ENCODE measurements at places on chromosomes 2 and 18.

DNA sequence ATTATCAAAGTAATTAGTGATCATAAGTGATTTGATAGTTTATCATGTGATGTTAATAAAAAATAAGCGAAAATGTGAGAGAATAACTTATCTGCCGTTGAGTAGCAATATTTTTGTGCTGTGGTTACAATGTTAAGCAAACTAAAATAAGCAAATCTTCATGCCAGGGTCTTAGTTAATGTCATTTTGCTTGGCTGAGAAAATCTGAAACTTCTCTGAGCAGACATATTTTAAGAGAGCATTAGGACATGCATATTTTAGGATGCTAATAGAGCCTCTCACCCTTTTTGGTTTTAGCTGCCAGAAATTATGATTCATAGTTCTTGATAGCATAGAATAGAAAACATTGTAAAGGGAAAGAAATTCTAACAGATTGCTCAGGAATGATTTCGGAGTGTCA is 233.5 kb upstream of the ZEB2 start:
- DNase-seq, result no peak

DNA sequence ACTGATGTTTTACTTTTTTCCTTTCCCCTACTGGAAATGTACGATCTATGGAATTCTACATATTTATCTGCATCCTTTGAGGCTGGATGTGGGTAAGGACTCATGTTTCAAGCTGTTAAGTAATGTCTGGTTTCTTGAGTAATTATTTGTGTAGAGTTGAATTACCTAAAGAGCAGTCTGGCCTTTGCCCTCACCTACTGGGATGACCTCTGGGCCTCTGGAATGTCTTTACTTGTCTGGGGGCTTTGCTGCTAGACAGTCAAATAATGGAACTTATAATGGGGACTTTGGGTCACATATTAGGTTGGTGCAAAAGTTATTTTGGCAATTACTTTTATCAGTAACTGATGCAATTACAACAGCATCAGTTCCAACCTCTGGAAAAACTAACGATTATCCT is 244.7 kb downstream of the CCDC178 start:
- no peak for DNase-seq

- DNase-seq, result peak; percentile 56
These were observed 2.1 kb upstream of the SPIRE1 start for GRCh38 chr18:12659904-12660605.

GRCh38 chr18:80159713-80160636 is 50.9 kb downstream of the ADNP2 start:
- DNase-seq, result peak; percentile 31

DNA sequence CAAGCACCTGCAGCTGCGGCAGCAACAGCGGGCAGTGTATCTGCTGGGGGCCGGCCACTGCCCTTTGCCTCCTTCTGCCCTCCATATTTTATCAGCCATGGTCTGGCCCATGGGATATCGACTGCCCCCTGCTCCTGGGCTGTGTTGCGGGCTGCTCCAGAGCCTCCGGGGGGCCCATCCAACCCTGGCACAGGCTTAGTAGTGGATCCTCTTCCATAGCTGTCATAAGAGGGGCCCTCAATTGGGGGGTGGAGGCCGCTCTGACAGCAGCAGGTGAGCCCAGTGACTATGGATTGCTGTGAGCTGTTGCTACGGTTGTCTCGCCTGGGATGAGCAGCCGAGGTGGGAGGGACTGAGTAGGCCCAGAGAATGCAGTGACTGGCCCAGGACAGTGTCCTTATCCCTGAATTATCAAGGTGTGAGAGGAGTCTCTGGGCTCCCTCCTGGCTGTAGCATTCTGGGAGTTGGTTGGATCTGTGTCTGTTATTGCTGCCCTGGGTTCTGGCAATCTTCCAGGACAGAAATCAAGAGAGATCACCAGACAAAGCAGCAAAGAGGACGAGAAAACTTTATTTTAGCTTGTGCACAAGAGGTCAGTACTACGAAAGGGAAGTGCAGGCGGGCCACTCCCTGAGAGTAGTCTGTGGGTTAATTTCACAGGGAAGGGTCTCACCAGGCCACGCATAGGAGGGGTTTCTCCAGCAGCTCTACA is 145.1 kb downstream of the ASB1 start:
- no peak for DNase-seq

GRCh38 chr2:29079887-29080286 is 5.6 kb upstream of the PCARE start:
- DNase-seq, result no peak

DNA sequence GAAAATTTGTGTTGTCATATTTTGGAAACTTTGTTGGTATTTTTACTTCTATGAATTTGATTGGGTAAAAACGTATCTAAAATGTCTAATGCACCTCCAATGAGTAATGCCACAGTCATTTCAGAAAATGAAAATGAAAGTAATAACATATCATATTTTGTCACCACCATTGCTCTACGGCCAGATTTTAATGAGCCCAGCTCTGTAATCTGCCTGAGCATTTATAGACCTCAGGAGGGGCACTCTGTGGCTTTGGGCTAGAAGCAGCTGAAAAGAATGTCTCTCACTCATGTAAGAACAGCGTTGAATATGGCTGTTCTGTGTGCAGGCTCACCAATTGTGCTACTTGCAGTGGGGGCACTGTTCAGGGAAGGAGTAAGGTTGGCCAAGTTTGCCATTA is 32.7 kb upstream of the ABCA12 start:
- no peak for DNase-seq

DNA sequence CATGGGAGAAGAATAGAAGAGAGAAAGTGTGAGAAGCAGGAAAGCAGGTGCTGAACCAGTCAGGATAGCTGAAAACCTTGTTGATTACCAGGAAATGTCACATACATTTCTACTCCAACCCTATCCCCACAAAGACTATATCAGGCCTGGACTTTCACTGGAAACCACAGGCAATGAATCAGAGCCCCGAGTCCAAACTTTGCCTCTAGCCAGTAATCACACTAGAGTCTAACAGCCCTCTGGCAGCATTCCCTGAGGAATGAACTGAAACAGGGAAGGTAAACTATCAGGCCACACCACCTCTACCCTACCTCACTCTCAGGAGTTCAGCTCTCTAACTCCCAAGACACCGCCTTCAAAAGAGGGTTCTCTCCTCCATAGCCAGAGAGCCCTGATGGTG is 18.7 kb upstream of the IHH start:
- peak; percentile 12 for DNase-seq

DNA sequence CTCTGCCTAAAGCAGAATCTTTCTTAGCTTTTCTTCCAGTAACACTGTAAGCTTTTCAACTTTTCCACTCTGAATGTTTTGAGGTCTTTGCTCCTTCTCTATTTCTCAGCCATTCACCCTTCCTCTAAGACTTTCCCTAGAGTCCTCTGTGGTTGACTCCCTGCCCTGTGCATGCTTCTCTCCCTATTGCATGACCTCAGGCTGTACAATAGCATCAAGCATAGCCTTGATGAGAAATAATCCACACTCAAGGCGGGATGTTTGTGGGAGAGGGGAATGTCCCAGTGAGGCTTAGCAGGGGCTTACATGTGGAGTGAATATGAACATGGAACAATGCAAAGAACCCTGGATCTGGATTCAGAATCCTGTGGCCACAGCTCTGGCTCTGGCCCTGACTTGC is 48.4 kb upstream of the IGFBP5 start:
- DNase-seq, result peak; percentile 4

DNA sequence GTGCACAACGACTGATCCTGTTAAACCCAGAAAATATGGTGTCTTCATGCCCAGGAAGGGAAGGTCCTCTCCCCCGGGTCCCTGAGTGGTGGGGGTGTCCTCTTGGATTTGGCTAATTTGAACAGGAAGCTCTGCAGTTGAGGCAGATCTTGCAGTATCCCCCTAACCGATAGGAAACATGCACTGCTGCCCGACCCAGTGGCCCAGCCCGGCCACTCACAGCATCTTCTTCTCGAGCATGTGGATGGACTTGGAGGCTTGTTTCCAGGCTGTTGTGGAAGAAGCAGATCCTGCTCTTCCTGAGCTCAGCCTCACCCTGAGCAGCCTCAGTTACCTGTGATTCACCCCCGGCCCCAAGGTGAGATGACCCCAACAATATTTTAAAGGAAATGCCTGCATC is 46.4 kb upstream of the ASB1 start:
- DNase-seq, result no peak

DNA sequence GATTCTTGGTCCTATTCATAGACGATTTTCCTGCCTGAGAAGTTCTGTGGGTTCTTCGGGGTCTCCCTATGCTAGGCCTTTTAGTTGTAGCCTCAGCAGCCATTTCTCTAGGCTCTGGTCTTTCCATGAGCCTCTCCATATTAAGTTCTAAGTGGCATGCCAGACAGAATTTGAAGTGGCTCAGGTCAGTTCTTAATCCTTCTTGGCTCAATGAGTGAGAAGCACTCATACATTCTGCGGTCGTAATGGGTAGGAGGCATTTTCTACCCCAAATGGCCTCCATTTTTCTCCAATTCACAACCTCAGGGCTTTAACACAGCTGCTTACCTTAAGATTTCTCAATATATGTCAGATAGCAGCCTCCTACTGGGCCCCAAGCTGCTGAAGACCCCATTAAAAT is 405.3 kb upstream of the GALNT5 start:
- DNase-seq, result no peak

DNA sequence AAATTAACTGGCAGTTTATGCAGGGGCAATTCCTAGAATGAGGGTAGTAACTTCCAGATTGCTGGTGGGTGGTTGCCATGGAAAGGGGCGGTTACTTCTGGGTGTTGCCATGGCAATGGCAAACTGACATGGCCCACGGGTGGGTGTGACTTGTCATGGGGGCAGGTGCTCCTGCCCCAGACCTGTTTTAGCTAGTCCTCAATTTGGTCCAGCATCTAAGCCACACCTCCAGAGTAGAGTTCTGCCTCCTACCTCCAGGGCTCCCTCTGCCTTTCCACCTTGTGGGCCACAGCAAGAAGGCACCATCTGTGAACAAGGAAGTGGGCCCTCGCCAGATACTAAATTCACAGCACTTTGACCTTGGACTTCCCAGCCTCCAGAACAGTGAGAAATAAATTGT is 148.7 kb downstream of the TFCP2L1 start:
- DNase-seq, result no peak

DNA sequence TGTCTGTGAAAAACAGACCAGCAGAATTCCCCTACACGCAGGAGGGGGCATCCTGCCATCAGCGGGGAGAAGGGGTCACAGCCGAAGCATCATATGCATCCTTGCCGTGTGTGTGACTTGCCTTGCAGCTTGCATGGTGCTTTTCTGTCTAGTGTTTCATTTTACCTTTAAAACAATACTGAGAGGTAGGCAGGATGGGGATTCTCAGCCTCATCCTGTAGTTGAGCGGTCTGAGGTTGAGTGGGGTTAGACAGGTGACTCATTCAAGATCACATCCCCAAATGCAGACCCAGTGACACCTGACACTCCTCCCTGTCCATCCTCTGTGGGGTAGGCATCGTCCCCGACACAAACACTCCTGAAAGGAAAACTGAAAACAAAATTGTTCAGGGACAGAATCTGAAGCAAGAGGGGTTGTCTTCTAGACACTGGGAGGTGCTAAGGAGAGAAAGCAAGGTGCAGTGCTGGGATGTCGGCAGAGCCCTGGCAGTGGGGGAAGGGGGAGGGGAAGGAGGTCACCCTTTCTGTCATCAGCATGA is 7.9 kb downstream of the ARL4C start:
- DNase-seq, result no peak

DNA sequence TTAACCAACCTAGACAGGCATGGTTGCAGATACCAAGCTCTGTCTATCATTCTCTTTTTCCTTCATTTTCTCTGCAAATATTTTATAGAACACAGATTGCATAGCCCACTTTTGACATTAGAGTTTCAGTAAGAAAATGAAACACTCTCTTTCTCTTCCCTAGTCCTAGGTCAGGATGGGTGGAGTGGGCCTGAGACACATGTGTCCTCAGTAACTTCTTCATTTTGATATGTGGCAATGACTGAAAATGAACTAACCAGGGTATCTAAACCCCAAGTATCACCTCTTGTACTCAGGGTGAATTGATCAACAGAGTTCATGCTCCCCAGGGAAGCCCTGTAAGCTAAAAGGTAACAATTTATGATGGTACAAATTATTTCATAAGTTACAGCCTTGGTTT is 37.0 kb upstream of the KYNU start:
- DNase-seq, result no peak

DNA sequence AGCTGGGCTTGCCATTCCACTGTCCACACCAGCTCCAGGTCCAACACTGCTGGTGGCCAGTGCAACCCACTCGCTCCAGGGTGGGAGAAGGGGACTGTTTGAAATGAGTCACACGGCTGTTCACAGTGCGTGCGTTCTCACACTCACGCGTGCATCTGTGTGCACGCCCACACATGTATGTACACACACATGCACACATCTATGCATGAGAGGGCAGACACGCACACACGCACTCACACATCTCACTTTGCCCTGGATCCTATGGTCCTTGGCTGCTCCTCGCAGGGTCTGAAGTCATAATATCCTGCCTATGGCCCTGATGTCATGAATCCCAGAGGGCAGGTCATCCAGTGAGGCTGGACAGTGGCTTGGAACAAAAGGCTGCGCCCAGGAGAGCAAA is 182.8 kb downstream of the EIPR1 start:
- DNase-seq, result no peak

- peak; percentile 19 for DNase-seq
These were observed 1.8 kb upstream of the PDE11A start for GRCh38 chr2:178074123-178075005.

GRCh38 chr2:86333378-86333777 is 4.0 kb downstream of the REEP1 start:
- no peak for DNase-seq

- DNase-seq, result no peak
These were observed 856.8 kb upstream of the ACVR2A start for GRCh38 chr2:146987996-146988395.

- DNase-seq, result no peak
These were observed 98.7 kb downstream of the FAM210A start for GRCh38 chr18:13627639-13628038.

- no peak for DNase-seq
These were observed 156.1 kb upstream of the MGAT5 start for GRCh38 chr2:134097740-134098139.

- no peak for DNase-seq
These were observed 104.5 kb downstream of the TDRD15 start for GRCh38 chr2:21228041-21228895.

DNA sequence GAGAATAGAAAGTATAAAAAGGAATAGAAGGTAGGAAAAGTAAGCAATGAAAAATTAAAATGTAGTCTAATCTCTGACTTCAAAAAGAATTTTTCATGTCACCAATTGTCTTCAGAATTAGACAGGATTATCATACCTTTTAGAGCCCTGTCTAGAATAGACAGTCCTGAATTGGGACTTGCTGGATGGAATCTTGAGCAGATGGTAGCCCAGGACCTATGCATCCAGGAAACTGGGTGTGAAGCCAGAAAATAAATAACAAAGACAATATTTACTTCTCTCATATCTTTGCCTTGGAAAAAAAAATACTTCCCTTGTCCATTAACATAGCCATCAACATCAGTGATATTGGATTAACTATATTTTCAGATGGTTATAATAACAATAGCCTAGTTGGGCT is 97.8 kb upstream of the UNC80 start:
- DNase-seq, result no peak

- no peak for DNase-seq
These were observed 22.3 kb upstream of the C1QL2 start for GRCh38 chr2:119180892-119181291.

Data from fibroblast of skin of abdomen (primary cell).